Stimulated activated CD8-positive, alpha-beta memory T cell treated with anti-CD3 and anti-CD28 coated beads, Interleukin-4, amount 100 ng/mL, for 48 hours (primary cell): ENCODE measurements at places on chromosomes 4 and X.

DNA sequence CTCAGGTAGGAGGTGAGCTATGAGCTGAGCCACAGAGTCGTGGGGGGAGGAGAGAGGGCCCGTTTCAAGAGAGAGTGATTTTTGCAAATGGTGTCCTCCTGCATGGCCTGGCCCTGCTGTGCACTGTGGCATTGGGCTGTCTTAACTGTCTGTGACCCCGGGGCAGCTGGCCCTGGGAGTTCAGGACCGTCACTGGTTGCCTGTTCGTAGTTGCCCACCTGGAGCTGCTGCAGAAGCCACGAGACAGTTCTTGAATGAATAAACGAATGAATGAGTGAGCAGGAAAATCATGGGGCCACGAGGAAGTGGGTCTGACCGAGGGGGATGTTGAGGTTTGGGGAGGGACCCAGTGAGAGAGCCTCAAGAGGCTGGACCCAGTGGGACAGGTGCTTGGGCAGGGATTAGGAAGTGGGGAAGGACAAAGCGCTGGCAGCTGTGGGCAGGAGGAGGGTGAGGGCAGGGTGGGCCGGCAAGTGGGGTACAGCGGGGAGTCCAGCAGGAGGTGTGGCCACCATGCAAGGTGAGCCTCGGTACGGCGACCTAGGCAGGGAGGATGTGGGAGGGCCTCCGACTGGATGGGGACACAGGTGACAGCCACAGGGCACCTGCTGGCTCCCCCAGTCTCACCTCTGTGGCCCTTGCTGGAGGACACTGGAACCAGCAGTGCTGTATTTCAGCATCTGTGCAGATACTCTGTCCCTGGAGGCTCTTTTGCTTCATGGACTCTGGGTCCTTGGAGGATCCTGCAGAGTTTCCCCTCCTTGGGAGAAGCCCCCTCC, 10.2 kb downstream of the RGS12 start:
- no peak for DNase-seq

GRCh38 chr4:129788486-129788885, 692.5 kb downstream of the C4orf33 start:
- DNase-seq: no peak

DNA sequence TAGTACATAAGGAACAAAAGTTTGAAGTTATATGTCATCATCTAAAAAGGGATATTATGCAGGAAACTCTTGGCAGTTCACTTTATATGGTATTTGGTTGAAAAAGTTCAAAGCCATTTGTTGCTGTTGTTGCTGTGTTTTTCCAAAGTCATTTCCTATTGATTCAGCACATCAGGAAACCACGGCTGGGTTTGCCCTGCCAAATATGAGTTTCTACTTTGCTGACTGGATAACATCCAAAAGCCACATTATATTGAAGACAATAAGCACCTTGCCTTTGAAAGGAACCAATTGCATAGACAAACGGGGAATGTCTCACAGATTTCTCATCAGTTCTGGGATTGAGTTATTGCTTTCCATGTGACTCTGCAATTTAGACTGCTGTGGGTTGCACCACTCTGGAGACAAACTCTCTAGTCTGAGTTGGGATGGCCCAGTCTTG, 206.1 kb downstream of the SLC39A8 start:
- no peak for DNase-seq

- no peak for DNase-seq
These were observed 10.2 kb downstream of the ASIC5 start for GRCh38 chr4:155855897-155856296.

GRCh38 chrX:136015016-136015415, 29.8 kb downstream of the SLC9A6 start:
- DNase-seq: no peak

DNA sequence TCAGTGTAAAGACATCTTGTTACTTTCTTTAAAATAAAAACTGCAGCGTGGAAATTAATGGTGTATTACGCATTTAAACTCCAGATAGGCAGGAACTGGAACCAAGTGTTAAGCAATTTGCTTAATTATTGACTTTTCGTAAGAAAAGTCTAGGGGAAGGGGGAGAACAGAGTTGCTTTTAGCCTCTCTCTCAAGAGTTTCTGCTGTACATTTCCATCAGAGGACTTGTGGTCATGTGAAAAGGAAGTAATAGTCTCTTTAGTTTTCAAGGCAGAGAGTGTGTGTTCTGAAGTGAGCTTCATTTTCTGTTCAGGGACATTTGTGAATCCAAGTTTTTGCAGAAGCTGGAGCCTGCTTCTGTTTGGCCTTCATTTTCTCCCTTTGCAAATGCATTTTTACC, 127.2 kb downstream of the UBE2K start:
- DNase-seq: no peak
